MG63 (cell line): ENCODE measurements at places on chromosomes 1 and 21.
A peak's percentile ranks its signal among the peaks of the same experiment; 100 is the strongest.

GRCh38 chr21:45336870-45337269, 49.2 kb upstream of the POFUT2 start:
- DNase-seq = no peak

GRCh38 chr1:175804561-175804960, 61.2 kb upstream of the TNR start:
- DNase-seq = no peak

DNA sequence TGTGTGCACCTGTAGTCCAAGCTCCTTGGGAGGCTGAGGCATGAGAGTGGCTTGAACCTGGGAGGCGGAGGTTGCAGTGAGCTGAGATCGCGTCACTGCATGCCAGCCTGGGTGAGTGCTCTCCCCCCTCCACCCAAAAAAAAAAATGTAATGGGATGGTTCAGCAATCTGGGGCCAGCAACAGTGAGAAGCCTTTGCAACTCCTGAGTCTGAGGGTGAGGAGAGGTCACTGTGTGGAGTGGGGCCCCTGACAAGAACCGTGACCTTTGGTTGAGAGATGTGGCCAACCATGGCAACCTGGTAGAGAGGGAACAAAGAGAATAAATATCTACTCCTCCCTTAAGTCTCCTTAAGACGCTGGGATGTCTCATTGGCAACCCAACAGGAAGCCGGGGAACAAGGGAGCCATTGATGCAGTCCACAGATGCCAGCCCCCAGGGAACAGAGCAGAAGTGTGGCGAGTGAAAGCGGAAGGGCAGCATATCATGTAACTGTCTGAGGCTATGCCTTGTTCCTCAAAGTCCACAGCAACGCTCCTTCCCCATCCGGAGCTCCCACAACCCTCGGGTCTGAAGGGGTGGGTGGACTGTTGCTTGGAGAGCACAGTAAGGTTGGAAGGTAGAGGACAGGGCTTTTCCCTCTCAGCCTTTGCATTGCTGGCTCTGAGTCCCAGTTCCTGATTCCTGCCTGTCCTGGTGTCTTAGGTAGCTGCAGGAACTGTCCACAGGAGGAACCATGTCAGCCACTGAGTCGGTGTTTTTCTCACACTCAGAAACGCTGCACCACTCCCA, 8.3 kb downstream of the TRNP1 start:
- DNase-seq = no peak

- DNase-seq = no peak
These were observed 28.8 kb downstream of the PADI6 start for GRCh38 chr1:17400725-17401341.

GRCh38 chr21:27569091-27569490, 602.2 kb upstream of the ADAMTS5 start:
- no peak for DNase-seq

DNA sequence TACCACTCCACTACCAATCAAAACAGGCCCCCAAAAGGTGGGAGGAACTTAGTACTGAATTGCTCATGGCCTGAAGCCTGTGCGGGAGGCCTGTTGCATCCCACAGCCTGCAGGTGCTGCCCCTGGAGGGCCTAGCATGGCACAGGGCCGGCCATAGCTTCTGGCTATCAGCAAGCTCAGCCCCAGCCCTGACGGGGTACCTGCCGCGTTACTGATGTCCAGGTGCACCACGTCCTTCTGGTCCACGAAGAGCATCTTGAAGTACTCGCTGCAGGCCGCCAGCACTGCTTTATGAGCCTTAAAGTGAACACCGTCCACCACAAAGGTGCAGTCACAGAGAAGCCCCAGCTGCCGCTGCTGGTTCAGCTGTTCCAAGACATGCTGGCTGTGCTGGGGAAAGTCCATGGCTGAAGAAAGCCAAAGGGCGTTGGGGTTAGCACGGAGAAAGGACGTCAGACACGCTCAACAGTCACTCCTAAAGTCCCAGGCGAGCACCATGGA, 27.8 kb downstream of the ZBTB17 start:
- no peak for DNase-seq

DNA sequence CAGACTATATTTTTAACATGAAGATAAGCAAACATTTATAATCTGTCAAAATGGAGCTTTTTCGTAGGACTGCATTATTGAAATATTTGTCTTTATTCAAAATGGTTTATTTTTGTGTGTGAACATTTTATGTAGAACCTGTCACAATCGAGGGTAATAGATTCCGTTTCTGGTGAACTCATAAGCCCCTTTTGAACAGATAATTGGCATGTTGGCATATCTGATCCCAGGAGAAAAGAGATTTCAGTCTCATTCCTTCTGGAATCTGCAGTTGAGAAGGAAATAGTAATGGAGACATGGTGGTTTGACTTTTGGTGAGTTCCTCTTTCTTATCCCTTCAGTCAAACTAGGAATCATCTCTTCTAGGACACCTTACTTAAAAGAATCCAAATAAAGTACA, 427.9 kb upstream of the B3GALT2 start:
- no peak for DNase-seq

DNA sequence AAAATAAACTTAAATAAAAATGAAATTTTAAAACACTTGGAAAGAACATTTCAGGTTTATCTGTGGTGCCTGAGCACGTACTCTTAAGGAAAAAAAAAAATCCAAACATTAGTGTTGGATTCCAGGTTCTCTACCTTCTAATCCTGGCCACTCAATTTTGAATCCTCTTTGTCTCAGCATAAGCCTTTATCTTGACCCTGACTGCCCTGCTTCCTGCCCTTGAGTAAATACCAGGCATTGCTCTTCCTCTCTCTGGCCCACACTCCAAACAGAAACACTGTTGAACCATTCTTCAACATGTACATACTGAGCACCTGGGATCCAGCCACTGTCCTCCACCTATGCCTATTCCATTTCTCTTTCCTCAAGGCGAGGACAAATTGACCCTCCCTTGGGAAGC, 11.4 kb upstream of the VANGL1 start:
- no peak for DNase-seq

DNA sequence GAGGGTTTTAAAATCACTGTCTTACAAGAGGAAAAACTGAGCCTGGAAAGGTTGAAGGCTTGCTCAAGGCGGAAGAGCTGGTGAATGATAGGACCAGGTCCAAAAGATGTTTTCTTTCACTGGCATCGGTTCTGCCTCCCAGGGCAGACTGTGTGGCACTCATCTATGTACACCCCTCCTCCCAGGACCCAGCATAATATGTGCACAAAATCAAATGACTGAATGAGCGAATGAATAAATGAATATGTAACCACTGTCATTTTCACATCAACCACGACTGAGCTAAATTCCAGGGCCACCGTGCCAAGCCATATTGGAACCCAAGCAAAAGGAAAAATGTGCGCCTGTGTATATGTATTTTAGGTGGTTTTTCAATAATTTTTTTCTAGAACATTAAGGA, 99.3 kb upstream of the ZBTB40 start:
- DNase-seq = no peak

DNA sequence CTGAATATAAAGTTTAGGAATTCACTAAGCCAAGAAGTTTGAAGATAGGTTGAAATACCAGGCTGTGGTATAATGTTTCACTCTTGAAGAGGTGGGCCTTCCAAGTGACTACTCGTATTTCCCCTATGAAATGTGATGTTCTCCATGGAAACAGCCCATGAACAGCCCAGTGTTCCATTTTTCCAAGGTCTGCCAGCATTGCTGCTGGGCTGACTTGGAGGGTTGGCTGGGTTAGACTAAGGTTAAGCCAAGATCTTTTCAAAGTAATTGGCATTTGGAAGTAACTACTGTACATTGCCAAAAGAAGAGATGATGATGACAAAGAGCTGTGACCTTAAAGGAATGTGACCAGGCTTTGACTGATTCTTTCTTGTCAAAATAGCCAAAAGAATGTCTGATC, 73.8 kb downstream of the RPE65 start:
- DNase-seq = peak; percentile 82

GRCh38 chr21:14541841-14542490, 4.1 kb downstream of the SAMSN1 start:
- no peak for DNase-seq

- DNase-seq = no peak
These were observed 8.4 kb upstream of the IVNS1ABP start for GRCh38 chr1:185325413-185325812.

DNA sequence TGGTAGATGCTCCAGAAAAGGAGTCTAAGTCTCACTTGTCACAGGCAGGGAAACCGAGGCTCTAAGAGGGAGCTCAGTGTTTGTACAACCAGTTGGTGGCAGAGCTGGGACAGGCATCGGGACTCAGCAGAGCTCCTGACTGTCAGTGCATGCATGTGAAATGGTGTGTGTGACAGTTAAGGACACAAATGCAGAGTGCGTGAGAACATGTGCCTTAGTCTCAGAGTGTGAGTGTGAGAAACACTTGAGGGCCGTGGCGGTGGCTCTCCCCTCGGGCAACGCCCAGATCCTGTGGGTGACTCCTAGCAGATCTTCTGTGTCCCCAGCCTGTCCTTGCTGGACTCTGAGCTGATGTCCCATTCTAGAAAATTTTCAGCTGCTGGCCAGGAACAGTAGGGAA, 362.6 kb downstream of the MATN1 start:
- no peak for DNase-seq

GRCh38 chr1:175618559-175618958, 124.8 kb downstream of the TNR start:
- no peak for DNase-seq

DNA sequence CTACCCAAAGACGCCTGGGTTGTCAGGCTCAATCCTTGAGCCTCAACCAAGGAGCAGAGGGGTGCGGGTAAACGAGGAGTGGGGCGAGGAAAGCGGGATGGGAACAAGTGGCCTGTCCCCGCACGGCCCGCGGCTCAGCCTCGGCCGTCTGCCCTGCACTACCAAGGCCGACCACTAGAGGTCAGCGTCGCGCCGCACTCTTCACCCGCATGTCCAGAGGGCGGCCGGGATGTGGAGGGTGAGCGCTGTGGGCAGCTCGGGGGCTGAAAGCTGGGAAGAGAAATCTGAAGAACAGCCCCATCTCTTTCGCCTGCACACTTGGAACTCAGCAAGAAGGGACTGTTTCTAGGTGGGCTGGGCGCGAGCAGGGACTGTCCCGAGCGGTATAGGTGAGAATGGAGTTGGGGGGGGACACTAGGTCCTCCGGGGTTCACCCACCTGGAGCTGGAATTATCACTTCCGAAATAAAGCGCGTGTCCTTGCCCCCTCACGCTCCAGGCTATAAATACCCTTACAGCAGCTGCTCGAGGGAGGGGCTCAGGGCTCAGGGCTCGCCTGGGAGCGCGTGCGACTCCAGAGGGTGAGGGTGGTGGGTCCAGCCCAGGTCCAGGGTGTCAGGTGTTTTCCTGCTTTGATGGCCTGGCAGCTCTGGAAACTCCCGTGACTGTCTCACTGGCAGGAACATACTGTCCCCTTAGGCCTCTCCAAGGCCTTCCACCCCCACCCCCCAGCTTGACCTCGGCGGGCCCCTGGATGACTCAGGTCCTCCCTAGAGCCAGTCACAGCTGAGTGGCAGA, 9.8 kb downstream of the SLC30A2 start:
- peak; percentile 67 for DNase-seq

GRCh38 chr1:197453376-197454058, 185.5 kb downstream of the CRB1 start:
- DNase-seq = no peak

DNA sequence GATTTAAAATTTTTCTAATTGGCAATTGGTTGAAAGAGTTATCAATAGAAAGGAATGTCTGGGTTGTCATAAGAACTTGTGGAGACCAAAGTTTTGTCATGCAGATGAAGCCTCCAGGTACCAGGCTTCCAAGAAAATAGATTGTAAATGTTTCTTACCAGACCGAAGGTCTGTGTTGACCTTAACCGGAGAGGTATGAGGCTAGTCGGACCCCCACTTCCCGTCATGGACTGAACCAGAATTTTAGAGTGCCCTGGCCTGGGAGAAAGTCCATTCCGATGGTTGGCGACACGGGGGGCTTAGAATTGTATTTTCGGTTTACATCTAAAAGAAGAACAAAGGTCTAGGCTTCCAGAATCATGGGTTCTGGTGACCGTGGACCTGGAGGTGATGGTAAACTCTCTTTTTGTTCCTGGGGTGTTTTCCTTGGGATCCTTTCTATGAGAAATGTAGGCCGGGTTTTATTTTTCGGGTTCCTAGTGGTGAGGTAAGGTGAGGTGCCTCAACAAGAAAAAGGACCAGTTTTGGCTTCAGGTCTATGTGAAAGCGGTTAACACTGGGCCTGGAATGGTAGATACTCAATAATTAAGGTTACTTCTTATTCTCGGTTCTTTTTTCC, 405 bp upstream of the UHMK1 start:
- DNase-seq = no peak

- peak; percentile 37 for DNase-seq
These were observed 215.3 kb downstream of the BRINP2 start for GRCh38 chr1:177385760-177386698.

DNA sequence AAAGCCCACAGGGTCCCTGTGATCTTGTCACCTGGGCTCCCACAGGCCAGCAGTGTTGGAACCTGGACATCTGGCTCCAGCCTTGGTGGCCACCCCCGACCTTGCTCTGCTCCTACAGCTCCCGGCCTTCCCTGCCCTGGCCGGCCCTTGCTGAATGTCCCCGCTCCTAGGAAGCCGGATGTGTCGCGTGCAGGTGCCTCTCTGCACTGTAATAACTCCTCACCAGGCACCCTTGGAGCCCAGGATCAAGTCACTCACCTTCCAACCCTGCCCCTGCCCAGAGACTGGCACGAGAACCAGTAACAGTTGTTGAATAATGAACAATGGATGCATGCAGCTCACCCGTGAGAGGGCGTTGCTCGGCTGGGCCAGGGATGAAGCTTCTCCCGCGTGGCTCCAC, 12.1 kb downstream of the PDE9A start:
- DNase-seq = no peak

- no peak for DNase-seq
These were observed 80.3 kb downstream of the TENT5C start for GRCh38 chr1:117685936-117686806.

- DNase-seq = peak; percentile 44
These were observed 6.7 kb upstream of the RNASEL start for GRCh38 chr1:182595641-182596240.

DNA sequence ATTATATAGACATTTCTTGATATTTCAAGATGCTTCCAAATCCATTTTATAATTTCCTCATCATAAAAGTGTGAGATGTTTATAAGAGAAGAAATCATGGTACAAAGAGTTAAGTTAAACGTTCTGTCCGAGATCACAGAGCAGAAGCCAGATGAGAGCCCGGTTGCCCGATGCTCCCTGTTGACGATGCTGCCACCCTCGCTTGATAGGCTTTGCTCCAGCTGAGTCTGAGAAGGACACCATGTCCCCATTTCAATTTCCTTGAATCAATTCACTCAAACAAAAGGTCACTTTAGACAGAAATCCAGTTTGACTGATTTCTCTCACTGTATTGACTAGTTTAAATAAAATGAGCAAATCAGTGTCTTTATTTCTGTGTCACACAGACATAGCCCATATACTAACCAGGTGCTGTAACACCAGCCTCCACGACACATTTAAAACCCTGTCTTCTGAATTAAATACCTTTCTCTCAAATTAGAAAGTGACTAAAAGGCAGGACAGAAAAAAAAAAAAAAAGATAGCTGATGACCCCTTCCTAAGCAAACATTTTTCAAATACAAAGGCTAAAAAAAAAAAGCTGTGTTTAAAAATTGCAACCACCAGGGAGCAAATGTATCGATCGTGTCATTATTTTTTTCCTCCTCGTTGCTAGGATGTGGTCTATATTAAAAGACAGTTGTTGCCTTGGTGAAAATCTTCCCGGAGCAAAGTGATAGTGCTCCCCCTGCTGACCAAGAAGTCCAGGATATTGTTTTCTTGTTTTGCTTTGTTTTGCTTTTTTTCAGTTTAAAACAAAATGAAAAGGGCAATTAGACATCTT, 35.2 kb downstream of the DNASE2B start:
- peak; percentile 11 for DNase-seq
